ENCODE measurements at places on chromosomes 16 and 17.
A peak's percentile ranks its signal among the peaks of the same experiment; 100 is the strongest.

DNA sequence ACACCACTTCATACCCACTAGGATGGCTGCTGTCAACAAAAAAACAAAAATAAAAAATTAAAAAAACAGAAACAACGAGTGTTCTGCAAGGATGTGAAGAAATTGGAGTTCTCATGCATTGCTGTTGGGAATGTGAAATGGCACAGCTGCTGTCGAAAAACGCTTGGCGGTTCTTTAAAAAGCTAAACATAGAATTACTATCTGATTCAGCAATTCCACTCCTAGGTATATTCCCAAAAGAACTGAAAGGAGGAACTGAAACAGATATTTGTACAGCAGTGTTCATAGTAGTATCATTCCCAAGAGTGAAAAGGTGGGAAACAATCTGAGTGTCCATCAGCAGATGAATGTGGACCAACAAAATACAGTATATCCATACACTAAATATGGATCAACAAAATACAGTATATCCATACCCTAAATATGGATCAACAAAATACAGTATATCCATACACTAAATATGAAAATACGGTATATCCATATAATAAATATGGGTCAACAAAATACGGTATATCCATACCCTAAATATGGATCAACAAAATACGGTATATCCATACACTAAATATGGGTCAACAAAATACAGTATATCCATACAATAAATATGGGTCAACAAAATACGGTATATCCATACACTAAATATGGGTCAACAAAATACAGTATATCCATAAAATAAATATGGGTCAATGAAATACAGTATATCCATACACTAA lies 8.7 kb downstream of the METTL16 start:
- no peak for DNase-seq

DNA sequence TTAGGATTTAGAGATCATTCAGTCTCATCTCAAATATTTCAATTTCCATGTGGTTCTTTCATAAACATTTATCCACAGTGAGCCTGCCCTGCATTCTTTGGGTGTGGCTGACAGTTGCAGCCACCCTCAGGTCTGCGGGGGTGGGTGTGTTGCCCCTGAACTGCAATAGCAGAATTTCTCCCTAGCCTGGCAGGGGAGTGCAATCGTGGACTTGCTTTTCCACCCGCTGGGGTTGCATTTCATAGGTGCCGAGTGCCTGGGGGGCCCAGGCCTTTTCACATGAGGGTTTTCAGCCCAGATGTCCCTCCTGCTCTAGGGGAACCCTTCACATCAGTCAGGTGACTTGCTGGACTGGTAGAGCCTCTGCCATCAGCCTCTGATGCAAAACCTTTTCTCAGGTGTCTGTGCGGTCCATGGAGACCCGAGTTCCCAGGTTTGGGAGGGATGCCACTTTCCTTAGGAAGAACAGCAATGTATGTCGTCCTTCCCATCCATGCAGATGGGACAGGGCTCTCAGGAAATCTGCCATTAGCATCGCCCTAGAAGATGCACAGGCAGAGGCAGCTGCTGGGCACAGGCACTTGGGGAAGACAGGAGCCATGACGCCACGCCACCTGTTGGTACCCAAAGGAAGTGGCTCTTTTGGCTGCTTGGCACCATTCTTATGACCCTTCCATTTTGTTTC lies 2.4 kb upstream of the USP36 start:
- DNase-seq: peak; percentile 47

DNA sequence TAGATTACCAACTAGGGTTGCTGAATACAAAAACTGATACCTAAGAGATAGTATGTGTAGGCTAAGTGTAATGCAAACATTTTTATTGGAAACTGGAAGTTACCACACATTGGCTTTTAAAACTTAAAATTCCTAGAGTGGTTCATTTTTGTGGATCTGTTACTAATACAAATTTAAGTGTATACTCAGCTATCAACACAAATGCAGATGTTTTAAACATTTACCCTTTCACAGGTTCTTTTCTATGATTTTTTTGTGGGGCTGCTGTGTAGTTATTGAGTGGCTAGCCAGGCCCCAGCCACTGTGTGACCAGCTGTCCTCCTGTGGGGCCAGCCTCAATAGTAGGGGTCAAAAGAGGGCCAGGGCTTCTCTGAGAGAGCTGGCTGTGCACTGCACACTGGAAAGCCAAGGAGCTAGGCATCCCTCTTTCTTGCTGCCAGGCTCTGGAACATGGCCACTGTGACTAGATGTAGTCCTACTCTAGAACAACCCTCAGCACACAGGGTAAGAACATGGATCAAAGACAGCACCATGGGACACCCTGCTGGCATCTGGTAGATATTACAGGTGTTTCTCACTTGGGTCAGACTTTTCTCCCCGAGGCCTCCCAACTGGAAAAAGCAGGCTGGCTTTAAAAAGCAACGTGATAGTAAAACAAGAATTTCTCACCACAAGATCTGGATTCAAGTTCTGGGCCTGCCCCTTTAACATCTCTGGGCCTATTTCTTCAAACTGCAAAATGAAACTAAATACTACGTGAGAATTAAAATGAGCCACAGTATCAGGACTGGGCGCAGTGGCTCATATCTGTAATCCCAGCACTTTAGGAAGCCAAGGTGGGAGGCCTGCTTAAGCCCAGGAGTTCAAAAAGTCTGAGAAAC lies 7.3 kb upstream of the VEZF1 start:
- peak; percentile 74 for DNase-seq

DNA sequence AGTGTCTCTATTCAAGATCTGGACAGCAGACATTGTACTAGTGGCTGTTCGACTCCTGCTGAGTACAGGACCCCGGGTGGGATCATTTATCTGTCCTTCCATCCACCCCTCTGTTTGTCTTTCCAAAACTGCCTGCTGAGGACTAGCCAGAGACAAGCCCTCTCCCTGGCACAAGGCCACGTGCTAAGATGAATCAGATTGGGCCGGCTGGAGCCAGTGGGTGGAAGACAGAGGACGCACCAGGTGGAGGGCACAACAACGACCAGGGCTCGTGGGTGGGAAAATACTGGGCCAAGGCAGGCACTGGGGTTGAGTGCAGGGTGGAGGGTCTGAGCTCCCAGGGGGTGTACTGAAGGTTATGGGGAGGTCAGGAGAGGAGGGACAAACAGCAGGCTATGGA lies 1.4 kb upstream of the CA7 start:
- DNase-seq: peak; percentile 35

DNA sequence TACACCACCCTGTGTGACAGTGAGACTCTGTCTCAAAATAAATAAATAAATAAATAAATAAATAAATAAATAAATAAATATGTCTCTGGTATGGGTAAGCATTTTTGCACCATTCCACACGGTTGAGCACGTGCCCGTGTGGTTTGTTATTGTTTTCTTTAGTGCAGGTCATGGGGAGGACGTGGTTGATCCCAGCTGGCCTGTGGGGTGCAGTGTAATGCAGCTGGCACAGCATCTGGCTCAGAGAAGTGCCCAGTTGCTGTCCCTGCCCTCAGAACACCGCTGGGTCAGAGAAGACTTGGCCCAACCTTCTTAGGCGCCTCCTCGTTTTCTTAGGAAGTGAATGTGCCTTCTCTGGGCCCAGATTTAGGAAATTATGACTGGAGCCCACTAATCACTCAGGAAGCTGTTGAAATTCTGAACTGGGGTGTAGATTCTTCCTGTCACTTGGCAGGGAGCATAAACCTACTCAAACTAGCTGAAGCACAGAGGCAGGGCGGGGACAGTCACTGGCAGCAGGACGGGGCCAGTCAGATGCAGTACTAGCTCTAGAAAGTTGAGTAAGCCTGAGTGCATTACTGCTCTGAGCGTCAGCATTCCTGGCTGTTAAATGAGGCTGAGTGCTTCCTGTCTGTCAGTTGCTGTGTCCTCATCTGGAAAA lies 85.9 kb downstream of the SNX29 start:
- peak; percentile 99 for DNase-seq

DNA sequence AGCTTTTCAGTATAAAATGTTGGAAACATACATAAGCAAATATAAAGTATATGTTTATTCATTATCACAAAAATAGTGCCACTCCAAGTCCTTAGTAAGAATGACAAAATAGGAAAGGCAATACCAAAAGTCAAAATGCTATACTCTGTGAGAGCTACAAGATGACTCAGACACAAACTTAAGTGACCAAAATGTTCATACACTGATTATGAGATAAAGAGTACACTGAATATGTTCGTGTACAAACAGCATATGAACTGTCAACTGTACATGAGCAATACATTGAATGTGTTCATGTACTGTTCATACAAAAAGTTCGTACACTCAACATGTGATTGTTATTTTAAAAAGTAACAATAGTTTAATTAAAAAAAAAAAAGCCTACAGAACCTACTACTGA lies 103.3 kb downstream of the CA4 start:
- DNase-seq: no peak

GRCh38 chr17:50863221-50863843 lies 2.8 kb downstream of the TOB1 start:
- peak; percentile 40 for DNase-seq
